ENCODE measurements at places on chromosomes 1 and 21.

DNA sequence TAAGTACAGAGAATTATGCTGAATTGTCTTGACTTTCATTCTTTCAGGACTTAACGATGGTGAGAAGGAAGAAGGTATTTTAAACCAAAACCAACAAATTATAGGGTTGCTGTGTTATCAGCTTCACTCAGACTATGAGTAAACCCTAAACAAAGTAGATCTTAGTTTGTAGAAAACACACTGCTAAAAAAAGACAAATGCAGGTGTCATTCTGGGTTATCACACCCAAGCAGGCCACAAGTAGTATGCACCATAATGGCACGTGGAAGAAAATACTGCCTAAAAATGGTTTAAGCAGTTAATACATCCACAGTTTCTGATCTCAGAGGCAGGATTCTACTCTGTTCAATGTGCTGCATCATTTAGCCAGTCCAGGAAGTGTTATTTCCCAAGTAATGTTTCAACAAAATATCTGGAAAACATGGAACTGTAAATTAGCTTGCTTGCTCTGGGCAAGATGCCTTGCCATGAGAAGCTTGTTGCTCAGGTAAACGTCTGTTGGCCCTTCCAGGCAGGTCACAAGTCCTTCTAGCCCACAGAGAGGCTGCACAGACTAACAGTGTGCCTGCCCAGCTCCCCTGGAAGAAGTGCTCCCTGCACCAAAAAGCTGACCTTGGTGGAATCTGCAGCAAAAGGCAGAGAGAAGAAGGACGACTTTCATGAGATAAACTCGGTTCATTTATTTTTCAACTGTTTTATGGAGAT, 4.1 kb downstream of the DIPK1A start:
- DNase-seq = no peak

GRCh38 chr1:116972674-116973030, 28.9 kb upstream of the CD101 start:
- DNase-seq = no peak

GRCh38 chr1:39132505-39133339, 71.8 kb upstream of the MACF1 start:
- DNase-seq = peak; percentile 69

- DNase-seq = no peak
Measured at GRCh38 chr1:198496216-198497143, 44.0 kb downstream of the ATP6V1G3 start.

DNA sequence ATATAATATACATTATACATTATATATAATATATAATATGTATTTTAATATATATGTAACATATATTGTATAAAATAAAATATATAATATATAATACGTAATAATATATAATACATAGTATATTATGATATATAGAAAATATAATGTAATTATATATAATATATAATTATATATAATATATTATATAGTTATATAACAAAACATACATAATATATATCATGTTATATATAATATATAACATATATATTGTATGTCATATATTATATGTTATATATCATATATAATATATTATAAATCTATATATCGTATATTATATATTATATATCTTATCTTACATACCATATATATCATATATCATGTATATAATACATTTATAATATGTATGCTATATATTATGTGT, 248.2 kb upstream of the TPTE start:
- DNase-seq = no peak

GRCh38 chr21:27645285-27645684, 678.4 kb upstream of the ADAMTS5 start:
- peak; percentile 31 for DNase-seq

- no peak for DNase-seq
Measured at GRCh38 chr1:6298940-6299465, 38.1 kb upstream of the GPR153 start.

- no peak for DNase-seq
Measured at GRCh38 chr1:26029864-26030481, 8.4 kb downstream of the EXTL1 start.

GRCh38 chr1:100152271-100152670, 19.3 kb downstream of the TRMT13 start:
- DNase-seq = no peak

- DNase-seq = no peak
Measured at GRCh38 chr1:110018396-110018795, 16.0 kb upstream of the STRIP1 start.

GRCh38 chr21:25638660-25639550, at the start of gene JAM2:
Gene JAM2 (plus strand): TSS chr21:25639258. CDS start chr21:25639822, 564 bp downstream.
- no peak for DNase-seq

DNA sequence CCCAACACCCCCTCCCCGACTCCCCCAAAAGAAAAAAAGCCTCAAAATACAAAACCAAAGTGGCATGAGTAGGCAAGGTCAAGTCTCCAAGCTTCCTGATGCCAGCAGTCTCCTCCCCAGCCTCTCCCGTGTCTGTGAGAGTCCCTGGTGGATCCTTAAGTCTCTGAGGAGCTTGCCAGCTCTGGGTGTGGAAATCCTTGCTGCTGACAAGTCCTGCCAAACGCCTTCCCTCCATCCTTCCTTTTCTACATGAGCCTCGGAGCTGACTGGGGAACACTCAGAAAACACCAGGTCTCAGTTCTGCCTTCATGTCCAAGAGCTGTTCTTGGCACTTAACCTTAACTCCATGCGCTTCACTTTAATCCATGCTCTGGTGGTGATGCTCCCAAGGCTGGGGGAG, 3.7 kb upstream of the ETV3L start:
- no peak for DNase-seq

DNA sequence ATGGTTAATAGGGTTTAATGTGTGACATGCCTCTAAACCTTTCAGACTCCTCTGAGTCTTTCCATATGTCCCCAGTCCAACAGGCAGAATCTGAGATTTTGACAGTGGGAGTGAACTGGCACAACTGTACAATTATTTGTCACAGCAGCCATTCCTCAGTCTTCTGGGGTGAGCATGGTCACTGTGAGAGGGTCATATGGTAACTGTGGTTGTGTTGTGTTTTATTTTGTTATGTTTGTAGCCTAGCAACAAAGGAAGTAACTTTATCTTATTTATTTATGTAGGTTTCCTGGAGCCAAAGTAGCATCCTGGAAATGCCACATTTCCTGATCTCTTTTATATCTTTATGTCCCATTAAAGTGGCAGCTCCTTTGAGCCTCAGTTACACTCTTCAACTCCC, 1067.9 kb downstream of the TTLL7 start:
- DNase-seq = no peak

GRCh38 chr1:223765036-223765718, 52.8 kb downstream of the CAPN2 start:
- DNase-seq = peak; percentile 52

- peak; percentile 47 for DNase-seq
Measured at GRCh38 chr1:3366126-3367051, 88.1 kb upstream of the ARHGEF16 start.

DNA sequence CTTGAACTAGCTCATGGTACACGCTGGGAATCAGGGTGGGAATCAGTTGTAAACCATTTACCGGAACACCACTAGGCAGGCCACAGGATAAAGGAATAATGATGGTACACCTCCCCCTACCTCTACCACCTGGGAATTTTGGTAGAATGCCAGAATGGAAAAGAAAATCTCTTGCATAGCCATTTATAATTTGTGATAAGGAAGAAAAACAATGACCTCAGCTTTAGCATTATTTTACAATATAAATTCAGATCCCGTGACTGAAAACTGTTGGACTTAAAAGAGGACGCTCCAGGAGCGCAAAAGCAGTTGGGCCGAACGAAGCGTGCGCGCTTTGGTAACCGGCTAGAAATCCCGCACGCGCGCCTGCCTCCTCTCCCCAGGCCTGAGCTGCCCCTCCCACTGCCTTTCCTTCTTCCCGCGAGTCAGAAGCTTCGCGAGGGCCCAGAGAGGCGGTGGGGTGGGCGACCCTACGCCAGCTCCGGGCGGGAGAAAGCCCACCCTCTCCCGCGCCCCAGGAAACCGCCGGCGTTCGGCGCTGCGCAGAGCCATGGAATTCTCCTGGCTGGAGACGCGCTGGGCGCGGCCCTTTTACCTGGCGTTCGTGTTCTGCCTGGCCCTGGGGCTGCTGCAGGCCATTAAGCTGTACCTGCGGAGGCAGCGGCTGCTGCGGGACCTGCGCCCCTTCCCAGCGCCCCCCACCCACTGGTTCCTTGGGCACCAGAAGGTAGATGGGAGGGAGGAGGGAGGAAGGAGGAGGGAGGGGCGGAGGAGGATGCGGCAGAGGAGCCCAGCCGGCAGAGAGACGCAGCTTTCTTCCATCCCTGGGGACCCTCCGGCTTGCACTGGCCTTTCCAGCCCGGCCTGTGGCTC, at the start of gene CYP4X1:
Gene CYP4X1, plus strand, starts transcription at position 402 of the 873 bp plus-strand sequence. Its CDS starts 149 bp downstream, at position 551.
- no peak for DNase-seq

DNA sequence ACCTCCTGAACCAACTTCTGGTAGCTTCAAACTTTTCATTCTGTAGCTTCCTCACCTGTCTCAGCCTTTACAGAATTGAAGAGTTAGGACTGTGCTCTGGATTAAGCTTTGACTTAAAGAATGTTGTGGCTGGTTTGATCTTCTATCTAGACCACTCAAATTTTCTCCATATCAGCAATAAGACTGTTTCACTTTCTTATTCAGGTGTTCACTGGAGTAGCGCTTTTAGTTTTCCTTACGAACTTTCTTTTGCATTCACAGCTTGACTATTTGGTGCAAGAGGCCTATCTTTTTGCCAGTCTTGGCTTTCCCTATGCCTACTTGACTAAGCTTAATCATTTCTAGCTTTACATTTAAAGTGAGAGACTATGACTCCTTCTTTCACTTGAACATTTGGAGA, 31.5 kb downstream of the FGGY start:
- DNase-seq = no peak

GRCh38 chr1:78304761-78305160, 186.0 kb upstream of the PTGFR start:
- DNase-seq = no peak
